Stimulated activated CD4-positive, alpha-beta T cell treated with anti-CD3 and anti-CD28 coated beads, Interleukin-15, amount 100 ng/mL, for 1 hour (primary cell): ENCODE measurements at places on chromosomes 4 and X.

DNA sequence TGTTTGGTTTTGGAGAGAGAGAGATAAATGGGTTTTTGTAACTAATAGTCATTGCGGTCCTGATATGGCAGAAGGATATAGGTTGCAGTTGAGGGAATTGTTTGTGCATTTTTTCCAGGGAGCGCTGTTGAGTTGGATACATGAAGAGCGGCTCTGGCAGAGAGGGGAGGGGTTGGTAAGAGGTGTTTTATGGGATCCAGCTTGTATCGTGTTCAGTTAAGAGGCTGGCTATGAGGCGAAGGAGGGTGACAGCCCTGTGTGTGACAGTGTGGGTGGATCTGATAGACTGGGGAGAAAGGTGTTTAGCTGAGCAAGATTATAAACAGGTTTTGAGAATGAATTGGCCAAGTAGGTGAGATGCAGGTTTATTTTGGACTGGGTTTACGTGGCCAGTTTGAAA is 1.5 kb downstream of the SPANXN4 start:
- DNase-seq = no peak

GRCh38 chrX:147910607-147911006 is 1.1 kb upstream of the FMR1 start:
- DNase-seq = no peak

GRCh38 chrX:106170318-106170717 is 2.2 kb downstream of the PWWP3B start:
- DNase-seq = no peak

- DNase-seq = no peak
Observed at GRCh38 chr4:120682981-120683380, 239.5 kb downstream of the PRDM5 start.

GRCh38 chrX:103825881-103826280 is 6.2 kb downstream of the RAB9B start:
- no peak for DNase-seq

GRCh38 chr4:82718162-82718940 is 80.2 kb downstream of the SCD5 start:
- no peak for DNase-seq

DNA sequence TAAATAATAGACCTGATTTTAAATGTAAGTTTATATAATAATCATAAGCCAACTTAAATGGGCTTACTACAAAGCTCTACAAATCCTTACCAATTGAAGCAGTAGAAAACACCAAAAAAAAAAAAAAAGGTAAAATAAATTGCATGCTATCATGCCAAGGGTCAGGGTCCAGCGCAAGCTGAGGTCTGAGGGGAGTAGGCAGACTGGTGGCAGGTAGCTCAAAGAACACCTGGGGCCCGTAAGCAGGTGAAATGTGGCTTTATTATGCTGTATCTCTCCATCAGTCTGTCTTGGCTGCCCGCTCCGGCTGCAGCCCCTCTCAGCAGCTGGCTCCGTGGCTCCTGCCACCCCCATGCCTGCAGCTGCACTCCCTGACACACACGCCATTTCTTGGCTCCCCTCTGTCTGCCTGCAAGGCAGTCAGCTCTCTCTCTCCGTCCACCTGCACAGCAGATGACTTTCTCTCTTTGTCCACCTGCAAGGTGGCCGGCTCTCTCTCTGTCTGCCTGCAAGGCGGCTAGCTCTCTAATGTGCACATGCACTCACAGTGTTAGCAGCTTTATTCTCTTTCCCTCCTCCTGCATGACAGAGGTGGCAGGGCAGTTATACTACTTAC is 209.4 kb upstream of the UGT8 start:
- DNase-seq = no peak

DNA sequence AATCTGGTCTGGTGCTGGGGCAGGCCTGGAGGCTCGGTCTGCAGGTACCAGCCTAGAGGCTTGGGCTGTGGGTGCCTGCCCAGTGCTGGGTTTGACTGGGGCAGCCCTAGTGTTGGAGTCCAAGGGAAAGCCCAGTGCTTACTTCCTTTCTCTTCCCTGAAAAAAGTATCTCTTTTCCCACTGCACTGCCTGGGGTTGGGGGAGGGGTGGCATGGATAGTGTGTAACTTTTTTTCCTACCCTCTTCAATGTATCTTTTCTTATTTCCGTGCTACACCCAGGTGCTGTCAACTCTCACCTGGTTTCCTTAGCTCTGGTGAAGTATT is 21.6 kb downstream of the KANTR start:
- DNase-seq = no peak

GRCh38 chr4:7034262-7035081 is 8.7 kb upstream of the TADA2B start:
- DNase-seq = no peak

- DNase-seq = no peak
Observed at GRCh38 chrX:114930227-114930626, 87.2 kb downstream of the IL13RA2 start.

GRCh38 chr4:188822698-188823097 is 683.5 kb downstream of the TRIML1 start:
- DNase-seq = no peak

DNA sequence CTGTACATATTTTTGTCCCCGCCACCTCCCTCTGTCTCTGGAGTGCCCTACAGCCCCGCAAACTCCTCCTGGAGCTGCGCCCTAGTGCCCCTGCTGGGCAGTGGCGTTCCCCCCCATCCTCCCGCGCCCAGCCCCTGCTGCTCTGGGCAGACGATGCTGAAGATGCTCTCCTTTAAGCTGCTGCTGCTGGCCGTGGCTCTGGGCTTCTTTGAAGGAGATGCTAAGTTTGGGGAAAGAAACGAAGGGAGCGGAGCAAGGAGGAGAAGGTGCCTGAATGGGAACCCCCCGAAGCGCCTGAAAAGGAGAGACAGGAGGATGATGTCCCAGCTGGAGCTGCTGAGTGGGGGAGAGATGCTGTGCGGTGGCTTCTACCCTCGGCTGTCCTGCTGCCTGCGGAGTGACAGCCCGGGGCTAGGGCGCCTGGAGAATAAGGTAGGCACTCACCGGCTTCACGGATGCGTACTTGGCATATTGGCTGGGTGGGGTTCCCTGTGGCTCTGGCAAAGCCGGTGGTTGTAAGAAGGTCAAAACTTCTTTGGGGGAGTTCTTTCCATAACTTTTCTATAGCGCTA is 653 bp downstream of the HHIP start:
- DNase-seq = no peak

DNA sequence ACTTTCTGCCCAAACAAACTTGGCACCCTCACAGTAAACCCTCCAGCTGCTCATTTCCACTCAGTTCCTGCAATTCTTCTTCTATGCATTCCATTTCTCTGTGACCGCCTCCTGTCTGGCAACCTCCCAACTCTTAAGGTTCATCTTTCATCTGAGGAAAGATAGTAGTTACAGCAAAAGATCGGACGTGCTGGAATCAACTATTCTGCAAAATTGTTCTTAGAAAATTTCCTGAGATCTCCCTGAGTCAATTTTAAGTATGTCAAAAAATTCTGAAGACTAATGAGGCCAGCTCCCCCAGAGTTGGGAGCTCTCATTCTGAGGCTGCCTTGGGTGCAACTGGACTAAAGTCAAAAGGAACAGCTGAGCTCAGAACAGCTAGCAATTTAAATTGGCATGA is 1026.0 kb downstream of the ADGRL3 start:
- DNase-seq = no peak

DNA sequence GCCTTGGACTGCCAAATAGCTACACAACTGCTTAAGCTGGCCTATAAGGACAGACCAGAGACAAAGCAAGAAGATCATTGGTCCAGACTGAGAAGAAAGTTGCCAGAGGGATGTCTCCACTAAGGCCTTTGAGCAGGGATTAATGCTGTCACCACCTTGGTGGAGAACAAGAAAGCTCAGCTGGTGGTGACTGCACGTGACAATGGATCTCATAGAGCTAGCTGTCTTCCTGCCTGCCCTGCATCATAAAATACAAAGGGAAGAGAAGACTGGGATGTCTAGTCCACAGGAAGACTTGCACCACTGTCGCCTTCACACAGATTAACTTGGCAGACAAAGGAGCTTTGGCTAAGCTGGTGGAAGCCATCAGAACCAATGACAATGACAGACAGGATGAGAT is 40.5 kb upstream of the FAM120C start:
- DNase-seq = no peak

DNA sequence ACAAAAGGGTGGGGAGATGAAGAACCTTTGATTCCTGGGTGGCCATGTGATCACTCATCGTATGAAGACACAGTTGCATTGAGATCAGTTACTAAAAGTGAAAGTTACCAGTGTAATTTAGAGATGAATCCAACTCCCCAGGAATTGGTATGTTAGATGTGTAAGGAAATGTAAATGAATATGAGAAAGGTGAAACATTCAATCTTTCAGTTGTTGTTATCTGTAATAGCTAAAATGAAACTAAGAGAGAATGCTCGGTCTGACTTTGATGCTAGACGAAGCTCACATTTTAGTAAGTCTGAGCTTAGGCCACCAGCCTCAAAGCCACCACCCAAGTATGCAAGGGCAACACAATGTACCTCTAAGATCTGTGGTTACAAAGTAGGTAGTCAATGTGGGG is 194.3 kb upstream of the POF1B start:
- no peak for DNase-seq

DNA sequence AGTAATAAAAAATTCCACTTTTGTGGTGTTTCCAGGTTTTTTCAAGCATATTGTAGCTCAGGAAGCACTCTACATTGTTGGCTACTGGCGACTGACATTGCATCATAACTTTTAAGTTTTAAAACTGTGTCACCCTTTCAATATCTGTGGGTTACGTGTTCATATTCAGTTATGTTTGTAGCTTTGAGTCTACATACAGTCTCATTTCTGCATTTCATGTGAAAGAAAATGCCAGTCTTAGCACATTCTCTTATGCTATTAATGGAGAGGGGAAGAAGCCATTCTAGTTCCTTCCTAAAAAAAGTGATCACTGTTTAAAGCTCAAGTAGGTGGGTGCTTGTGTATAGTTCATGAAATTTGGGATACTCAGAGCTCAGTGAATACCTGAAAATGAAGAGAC is 38.1 kb downstream of the DIAPH2 start:
- no peak for DNase-seq

GRCh38 chr4:155684892-155685541 is 18.4 kb downstream of the GUCY1A1 start:
- no peak for DNase-seq

- DNase-seq = no peak
Observed at GRCh38 chrX:122770581-122770980, 413.5 kb upstream of the GRIA3 start.

DNA sequence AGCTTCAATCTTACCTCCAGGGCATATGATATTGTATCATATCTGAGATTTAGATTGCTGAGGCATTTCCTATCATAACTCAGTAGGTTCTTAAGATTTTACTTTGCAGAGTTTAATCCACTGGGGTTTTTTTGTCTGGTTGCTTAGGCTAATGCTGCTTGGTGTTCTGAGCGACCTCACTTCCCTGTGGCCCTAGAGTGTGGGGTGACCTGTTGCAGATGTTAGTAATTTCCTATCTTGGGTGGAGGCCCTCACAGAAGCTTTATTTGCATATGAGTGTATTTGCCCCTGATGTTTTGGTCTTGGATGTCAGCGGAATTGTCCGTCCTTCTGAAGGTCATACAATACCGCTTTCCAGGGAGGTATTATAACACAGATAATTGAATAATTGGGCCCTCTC is 137.1 kb downstream of the NDST3 start:
- no peak for DNase-seq

- DNase-seq = no peak
Observed at GRCh38 chr4:683982-684622, 4.8 kb downstream of the SLC49A3 start.

- DNase-seq = no peak
Observed at GRCh38 chr4:72305080-72305479, 263.9 kb downstream of the ADAMTS3 start.

- no peak for DNase-seq
Observed at GRCh38 chrX:11296051-11296450, 2.8 kb downstream of the AMELX start.

- no peak for DNase-seq
Observed at GRCh38 chrX:22136711-22137110, 104.6 kb downstream of the PHEX start.

GRCh38 chrX:153871451-153871850 is 14.5 kb downstream of the L1CAM start:
- DNase-seq = no peak

DNA sequence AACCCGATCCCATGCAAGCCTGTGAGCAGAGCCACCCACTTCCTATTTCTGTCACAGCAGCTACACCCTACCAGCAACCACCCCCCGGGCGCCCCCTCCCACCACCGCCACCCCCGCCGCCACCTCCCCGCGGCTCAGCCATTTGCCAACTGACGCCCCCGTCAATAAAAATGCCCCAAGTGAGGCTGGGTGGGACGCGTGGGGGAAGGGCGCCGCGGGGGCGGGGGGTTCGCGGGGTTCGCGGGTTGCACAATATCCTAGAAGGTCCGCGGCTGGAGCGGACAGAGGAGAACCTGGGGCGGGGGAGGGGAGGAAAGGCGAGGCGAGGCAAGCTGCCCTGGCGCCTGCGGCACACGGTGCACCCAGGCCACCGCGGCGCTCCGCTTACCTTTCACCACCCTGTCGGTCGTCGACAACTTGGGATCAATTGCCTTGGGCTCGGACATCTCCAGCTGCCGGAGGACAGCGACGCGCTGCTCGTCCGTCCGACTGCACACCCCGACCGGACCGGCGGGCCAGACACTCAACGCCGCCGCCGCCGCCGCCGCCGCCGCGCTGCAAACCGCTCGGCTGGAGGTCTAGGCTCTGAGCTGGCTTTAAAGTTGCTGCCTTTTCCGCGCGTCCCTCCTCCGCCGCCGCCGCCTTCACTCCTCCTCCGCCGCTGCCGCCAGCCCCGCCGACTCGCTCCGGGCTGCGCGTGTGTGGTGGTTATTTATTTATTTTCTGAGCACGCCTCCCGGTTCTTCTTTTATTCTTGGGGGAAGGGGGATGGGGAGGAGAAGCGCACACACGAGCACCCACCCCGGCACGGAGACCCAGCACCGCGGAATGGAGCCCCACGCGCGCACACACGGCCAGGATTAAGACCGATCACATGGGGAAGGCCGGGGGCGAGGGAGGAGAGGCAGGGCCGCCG is 717 bp downstream of the PPP3CA start:
- peak; percentile 37 for DNase-seq

GRCh38 chrX:29225670-29226069 is 638.4 kb downstream of the IL1RAPL1 start:
- DNase-seq = no peak

DNA sequence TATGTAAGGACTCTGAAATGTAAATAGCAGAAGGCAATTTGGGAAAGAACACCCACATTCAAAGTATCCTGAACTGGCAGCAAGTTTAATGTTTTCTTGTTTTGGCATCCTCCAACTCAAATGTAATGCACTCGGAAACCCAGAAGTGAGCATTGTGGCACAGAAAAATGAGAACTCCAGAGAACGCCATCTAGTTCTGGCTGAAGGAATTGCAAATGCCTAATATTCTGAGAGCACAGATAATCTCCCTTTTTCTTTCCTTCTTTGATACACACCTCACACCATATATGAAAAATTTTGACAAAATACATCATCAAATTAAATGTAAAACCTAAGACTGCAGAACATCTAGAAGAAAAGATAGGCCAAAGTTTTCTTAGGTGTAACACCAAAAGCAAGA is 52.1 kb downstream of the PWWP3B start:
- no peak for DNase-seq

- no peak for DNase-seq
Observed at GRCh38 chr4:158775091-158775651, 6.3 kb downstream of the FNIP2 start.
